Amygdala (tissue), 56 donors: ENCODE measurements at places on chromosomes 3 and 15.

- no peak for DNase-seq
Observed at GRCh38 chr3:111362381-111363009, 179.5 kb upstream of the CD96 start.

DNA sequence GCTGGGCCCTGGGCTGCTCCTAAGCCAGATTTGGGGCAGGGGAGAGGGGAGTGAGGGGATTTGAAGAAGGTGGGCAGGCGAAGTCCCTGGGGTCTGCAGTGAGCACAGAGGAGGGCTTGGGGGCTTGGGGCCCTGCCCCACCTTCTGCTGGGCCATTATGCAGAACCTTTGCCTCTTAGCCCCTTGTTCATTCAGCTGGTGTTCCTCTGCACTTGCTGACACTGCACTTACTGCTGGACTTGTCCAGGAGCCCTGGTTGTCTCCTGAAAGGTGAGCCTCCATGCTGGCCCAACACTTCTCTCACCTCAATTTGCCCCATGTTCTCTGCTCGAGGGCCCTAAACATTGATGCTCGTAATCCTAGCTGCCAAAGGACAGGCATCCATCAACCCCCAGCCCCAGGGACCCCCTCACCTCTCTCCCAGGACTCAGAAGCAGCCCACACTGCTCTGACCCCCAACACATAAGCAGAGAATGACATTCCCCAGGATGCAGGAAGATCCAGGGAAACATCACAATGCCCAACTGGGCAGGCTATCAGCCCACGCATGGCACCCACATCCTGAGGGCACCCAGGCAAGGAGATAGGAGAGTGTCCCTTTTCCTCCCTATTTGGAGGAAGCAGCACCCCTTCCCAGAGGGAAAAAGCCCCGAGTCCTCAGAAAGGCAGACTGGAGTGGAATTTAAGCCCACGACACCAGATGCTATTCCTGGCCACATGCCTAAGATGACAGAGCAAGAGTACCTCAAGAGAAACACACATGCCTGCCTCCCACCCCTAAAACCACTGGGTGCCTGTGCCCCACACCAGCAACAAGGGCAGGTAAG is 76.8 kb downstream of the ADCY5 start:
- DNase-seq = no peak

DNA sequence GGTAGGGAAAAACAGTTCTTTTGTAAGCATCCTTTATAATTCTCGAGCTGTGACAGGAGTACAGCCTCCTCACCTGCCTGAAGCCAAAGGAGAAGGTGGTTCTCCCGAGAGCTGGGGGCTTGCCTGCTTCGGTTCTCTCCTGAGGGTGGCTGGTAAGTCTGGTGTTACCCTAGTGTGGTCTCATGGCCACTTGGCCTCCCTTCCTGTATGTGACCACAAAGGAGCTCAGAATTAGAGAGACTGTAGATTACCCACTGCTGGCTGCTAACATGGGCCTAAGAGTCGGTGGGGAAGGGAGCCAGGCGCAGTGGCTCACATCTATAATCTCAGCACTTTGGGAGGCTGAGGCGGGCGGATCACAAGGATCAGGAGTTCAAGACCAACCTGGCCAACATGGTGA is 12.6 kb downstream of the PDHB start:
- no peak for DNase-seq

GRCh38 chr3:148512648-148513047 is 185.1 kb upstream of the AGTR1 start:
- DNase-seq = no peak

- DNase-seq = no peak
Observed at GRCh38 chr3:150421256-150421655, 13.2 kb downstream of the TSC22D2 start.

GRCh38 chr3:141594357-141594756 is 107.5 kb downstream of the RASA2 start:
- no peak for DNase-seq

GRCh38 chr3:132785292-132785691 is 63.1 kb upstream of the NPHP3 start:
- DNase-seq = no peak

DNA sequence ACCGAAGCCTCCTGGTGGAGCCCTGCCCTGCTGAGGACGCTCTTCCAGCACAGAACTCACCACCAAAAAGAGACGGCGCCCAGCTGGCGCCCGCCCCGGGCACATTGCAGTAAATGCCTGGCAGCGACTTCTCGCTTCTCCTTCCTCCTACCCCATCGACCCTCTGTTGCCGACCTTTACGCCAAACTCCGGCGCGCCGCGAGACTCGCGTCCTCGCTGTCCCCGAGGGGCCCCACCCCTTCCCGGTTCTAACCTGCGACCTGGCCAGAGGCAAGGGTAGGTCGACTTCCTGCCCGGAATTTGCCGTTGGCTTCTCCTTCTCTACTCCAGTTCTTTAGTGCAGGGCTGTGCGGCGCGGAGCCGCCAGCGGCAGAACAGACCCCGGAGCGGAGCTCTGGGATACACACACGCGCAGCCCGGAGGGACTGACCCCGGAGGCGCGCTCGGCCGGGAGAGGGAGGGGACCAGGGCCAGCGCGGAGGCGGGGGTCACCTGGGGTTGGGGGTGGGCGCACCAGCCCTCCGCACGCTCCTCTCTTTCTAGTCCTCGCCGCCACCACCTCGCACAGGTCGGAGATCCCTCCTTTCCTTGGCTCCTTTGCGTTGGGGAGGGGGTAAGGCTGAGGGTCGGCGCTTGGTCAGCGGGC is 226.6 kb upstream of the AZI2 start:
- DNase-seq = peak; percentile 4

- DNase-seq = no peak
Observed at GRCh38 chr15:71093054-71094024, 21.9 kb upstream of the THSD4 start.

GRCh38 chr3:194141415-194142155 is 5.6 kb downstream of the HES1 start:
- peak; percentile 62 for DNase-seq

GRCh38 chr15:49908236-49908932 is 210.6 kb downstream of the ATP8B4 start:
- DNase-seq = no peak

- no peak for DNase-seq
Observed at GRCh38 chr3:171168551-171168950, 142.0 kb upstream of the SLC2A2 start.

GRCh38 chr15:97189162-97189780 is 771.2 kb upstream of the ARRDC4 start:
- DNase-seq = no peak

DNA sequence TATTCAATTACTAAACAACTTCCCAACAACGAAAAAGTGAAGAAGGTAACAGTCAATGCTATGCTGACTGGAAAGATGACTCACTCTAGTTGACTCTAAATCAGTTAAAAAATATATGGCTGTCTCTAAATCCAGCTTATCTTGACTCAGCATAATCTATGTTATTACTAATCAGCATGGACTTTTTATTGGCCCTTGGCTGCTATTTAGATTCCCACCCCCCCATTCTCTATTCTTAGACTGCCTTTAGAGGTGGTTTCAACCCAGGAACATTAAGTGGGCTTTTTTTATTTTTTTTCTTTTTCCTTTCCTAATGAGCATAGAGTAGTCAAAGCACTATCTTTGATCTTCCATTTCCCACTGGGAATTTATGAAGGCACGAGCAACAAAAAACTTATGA is 1.9 kb downstream of the PCOLCE2 start:
- no peak for DNase-seq
